Inflammatory macrophage treated with lipopolysaccharide for 1 hour (primary cell): ENCODE measurements at places on chromosomes 13 and 19.

- no peak for DNase-seq
Observed at GRCh38 chr13:30145709-30146367, 161.5 kb downstream of the KATNAL1 start.

DNA sequence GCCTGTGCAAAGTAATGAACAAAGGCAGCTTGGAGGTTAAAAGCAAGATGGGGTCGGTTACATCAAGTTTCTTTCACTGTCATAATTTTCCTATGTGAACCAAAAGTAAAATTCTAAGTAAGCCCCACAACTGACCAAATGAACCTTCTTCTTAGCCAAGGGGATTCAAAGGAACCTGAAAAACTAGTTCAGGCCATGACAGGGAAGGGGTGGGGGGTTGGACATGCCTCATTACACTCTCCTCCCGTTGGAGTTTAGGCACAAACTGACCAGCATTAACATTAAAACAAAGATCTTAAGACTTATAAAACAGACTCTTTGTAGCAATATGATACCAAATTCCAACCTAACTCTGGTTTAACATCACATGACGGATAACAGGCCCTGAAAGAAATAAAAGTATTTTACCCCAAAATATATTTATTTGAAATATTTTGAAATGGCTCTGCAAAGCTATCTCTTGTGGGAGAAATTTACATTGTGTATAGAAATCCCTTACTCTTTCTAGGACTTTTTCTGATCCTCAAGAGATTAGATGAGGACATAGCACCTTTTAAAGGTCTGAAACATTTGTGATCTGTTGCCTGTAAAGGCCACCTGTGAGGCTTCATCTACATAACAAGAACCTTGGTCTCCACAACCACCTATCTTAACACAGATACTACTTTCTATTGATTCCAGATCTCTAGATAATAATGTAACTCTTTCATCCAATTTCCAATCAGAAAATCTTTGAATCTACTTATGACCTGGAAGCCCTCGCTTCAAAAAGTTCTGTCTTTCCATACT is 1829.0 kb upstream of the MIR17HG start:
- DNase-seq: no peak

DNA sequence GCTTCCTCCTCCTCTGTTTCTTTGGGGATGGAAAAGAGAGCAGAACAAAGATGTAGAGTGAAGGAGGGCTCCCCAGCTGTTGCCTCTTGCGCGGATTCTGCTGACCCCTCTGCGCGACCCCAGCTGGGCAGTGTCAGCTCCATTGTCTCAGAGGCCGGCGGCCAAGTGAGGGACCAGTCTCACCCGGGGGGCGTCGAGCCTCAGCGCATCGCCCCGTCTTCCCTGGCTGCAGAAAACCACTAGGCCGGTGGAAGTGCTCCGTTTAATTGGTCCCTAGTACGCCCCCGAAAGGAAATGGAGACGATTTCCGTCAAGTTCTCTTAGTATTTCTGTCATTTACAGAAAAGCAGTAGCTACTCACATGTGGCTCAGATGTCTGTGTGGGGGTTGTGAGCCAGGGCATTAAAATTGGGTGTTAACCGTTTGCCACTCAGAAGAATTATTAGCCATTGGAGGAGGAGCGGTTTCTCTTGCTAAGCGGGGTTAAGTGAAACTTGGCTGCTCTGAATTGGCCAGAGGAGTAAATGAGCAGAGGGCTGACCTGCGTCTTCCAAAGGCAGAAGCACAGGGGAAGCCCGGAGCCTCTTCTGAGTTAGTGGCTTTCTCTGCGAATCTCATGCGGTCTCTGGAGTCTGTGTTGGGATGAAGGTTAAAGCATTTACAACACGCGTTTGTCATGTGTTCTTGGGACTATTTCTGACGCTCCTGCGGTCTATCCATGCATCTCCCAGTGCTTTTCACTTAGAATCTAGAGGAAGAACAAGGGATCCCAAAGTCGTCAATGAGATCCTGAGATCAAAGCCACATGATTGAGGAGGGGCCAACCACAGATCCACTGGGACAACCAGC is 132.8 kb upstream of the MYO16 start:
- DNase-seq: no peak

GRCh38 chr13:104773775-104774174 is 1707.6 kb upstream of the SLC10A2 start:
- peak; percentile 22 for DNase-seq

DNA sequence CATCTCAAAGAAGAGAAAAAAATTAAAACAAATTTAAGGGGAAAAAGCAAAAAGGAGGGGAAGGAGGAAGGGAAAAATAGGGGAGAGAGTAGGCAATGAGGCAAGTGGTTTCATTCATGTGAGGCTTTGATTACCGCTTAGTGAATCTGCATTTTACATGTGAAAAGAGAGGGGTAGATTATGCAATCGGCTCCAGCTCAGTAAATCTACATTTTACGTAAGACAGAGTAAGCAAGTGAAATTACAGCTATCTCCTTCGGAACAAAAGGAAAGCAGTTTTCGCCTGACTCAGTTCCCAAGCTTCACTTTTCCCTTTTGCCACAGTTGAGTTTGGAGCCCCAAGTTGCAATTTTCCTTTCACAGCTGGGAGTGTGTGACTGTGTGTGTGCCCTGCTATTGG is 16.0 kb upstream of the OLFM2 start:
- DNase-seq: no peak

DNA sequence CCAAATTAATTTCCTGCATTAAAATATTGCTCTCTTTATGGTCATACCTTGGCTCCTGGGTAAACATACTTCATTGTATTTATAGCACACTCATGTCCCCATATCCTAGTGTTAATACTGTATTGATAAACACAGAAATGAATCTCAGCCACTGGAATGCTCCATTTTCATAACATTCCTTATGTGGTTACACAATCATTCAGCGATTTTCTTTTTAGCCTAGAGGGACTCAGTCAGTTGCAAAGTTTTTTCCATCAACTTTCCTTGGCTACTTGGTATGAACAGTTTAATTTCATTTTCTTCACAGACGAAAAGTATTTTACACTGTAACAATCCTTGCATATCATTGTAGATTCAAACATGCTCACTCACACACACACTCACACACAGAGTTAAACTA is 471.5 kb downstream of the FGF14 start:
- DNase-seq: no peak

DNA sequence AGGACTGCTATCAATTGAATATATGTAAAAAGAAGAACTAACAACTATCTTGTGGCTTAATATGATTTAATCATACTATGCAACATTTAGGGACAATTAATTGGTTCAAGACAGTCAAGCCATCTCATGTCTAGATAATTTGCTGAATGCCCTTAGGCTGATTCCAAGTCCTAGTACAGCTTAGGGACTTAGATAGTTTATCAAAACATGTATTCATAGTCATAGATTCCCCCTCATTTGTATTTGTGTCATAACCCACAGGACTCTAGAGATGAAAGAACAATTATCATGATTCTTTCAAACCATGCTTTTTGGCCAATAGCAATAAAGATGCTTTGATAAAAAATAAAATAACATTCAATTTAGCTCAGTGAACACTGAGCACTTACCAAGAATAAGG is 607.6 kb downstream of the SLITRK1 start:
- no peak for DNase-seq

- no peak for DNase-seq
Observed at GRCh38 chr13:74646091-74646490, 511.9 kb upstream of the KLF12 start.

DNA sequence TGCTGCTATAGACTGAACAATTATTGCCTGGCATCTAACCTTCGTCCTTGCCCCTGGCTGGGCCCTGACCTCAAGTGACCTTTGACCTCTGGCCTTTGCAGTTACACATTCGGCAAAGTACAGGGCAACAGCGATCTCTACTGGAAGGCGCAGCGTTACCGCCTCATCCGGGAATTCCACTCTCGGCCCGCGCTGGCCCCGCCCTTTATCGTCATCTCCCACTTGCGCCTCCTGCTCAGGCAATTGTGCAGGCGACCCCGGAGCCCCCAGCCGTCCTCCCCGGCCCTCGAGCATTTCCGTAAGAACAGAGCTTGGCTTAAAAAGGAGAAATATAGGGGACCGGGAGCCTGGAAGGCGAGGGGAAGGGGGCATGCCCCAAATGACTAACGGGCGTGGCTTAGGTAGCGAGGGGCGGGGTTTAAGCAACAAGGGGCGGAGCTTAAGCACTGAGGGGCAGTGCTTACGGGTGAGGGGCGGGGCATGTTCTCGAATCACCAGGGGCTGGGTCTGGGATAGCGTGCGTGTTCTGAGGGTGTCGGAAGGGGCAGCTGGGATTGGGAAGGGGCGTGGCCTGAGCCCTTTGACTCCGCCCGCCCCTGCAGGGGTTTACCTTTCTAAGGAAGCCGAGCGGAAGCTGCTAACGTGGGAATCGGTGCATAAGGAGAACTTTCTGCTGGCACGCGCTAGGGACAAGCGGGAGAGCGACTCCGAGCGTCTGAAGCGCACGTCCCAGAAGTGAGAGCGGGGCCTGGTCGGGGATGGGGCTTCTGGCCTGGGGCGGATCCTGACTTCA is 52.7 kb downstream of the TRPM4 start:
- peak; percentile 69 for DNase-seq

- DNase-seq: no peak
Observed at GRCh38 chr19:1156305-1156801, 17.7 kb downstream of the SBNO2 start.

DNA sequence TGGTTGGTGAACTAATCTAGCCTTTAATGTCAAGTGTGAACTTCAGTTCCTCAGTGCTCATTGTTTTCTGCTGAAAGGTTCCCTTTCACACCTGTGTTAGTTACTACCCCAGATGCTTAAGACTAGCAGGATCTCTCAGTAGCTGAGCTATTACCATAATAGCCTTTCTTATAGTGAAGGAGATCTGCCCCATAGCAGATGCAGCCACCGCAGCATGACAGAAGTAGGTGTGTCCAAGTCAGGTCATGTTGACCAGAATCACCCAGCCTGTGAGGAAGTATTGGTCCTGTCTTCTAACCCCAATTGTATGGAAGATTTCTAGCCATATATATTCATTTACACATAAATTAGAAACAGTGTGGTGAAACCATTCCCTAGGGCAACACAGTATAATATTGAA is 37.3 kb downstream of the ZAR1L start:
- DNase-seq: no peak

- DNase-seq: no peak
Observed at GRCh38 chr19:22595918-22596341, 38.2 kb upstream of the ZNF492 start.

- no peak for DNase-seq
Observed at GRCh38 chr19:3328743-3329142, 37.6 kb upstream of the NFIC start.

- no peak for DNase-seq
Observed at GRCh38 chr19:56079609-56080008, 41.5 kb downstream of the ZNF787 start.

- DNase-seq: no peak
Observed at GRCh38 chr19:8607386-8607785, 3.1 kb downstream of the ADAMTS10 start.

- DNase-seq: no peak
Observed at GRCh38 chr13:100666124-100666523, 8.5 kb downstream of the TMTC4 start.

DNA sequence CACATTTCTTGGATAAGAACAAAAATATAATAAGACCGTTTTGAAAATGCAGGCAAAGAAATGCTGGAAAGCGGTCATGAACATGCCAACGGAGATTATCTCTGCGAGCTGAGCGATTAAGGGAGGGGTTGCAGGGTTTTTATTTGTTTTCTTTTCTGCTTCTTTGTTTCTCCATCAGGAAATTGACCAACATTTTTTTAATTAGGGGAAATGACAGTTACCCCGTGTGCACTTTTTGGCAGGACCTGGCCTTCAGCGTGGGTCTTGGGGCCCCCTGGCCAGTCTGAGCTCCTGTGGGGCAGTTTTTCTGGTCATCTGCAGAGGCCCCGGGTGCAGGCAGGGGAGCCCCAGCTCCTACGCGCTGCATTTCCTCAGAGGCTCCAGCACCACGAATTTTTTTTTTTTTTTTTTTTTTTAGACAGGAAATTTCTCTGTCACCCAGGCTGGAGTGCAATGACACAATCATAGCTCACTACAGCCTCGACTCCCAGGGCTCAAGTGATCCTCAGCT is 31.3 kb upstream of the HOMER3 start:
- DNase-seq: peak; percentile 80

GRCh38 chr19:30719999-30720345 is 347.8 kb downstream of the ZNF536 start:
- no peak for DNase-seq

GRCh38 chr13:64867856-64868255 is 2362.3 kb downstream of the PCDH9 start:
- no peak for DNase-seq

GRCh38 chr19:33865306-33865705 is 68.6 kb downstream of the KCTD15 start:
- no peak for DNase-seq

GRCh38 chr19:46878613-46879375 is 18.0 kb downstream of the ARHGAP35 start:
- DNase-seq: no peak

- no peak for DNase-seq
Observed at GRCh38 chr13:114173745-114174144, 5.3 kb upstream of the CFAP97D2 start.

DNA sequence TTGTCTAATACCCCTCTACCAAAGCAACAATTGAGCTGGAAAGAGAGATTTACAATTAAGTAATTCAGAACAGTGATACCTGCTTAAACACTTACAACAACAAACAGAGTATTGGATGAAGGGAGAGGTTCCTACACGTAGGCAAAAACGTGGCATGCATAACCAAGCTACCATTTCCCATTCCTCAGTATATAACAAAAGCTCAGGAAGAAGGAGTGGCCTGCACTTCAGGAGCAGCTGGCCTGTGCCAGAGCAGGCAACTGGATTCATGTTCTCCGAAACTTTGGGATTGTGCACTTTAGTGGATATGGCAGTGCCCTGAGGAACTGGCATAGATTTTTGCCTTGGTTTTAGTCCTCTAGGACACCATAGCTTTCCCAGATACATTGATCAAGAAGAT is 630.2 kb upstream of the PCDH9 start:
- no peak for DNase-seq

- DNase-seq: no peak
Observed at GRCh38 chr19:17794412-17794730, 567 bp upstream of the B3GNT3 start.

GRCh38 chr13:111132948-111133347 is 17.8 kb downstream of the ARHGEF7 start:
- DNase-seq: no peak
